ENCODE measurements at places on chromosomes 7 and 10.

GRCh38 chr10:102246261-102246660 is 929 bp downstream of the GBF1 start:
- DNase-seq: no peak

DNA sequence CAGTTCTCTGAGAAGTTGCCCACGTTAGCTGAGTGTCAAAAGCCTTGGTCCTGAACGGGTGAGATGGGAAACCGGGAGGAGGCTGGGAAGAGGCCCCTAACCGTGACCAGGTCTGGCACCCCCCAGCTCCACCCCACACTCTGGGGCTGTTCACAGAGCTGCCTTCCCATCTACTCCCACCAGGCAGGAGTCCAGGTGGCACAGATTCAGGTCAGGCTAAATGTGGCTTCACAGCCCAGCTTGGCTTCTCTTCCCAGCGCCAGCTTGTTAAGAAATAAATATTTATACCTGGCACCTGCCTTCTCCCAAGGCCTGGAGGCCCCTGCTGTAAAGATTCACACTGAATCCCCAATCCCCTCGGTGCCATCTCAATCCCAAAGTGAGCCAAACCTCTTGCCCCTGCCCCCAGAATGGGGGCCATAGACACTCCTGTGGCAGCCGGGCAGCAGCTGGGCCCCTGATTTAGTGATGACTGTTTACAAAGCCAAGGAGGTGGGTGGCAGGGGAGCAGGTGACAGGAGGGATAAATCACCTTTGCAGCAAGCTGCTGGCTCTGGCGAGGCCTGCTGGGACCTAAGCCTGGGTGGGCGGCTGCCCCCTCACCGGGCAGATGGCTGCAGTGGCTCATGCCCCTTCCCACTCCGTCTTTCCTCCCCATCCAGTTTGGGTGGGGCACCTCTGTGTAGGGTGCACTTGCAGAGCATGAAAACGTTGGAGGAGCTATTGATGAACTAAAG is 72.5 kb downstream of the GOLGA7B start:
- no peak for DNase-seq

DNA sequence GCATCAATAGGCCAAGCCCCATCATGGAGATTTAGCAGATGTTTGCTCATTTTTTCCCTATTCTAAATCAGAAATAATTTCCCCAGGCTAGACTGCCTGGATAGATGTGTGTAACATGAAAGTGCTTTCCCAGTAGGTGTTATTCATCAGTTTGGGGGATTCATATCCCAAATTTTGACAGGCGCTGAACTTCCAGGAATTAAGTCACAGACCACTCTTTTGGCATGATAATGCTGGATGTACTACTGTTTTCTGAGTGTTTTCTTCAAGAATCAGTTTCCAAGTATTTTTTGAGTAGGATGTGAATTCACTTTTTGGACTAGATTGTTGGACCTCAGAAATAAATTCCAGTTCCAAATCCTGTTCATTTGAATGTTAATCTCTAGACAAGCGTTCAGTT is 637.4 kb downstream of the REEP3 start:
- DNase-seq: no peak

GRCh38 chr10:106857213-106857612 is 307.3 kb downstream of the SORCS1 start:
- no peak for DNase-seq

DNA sequence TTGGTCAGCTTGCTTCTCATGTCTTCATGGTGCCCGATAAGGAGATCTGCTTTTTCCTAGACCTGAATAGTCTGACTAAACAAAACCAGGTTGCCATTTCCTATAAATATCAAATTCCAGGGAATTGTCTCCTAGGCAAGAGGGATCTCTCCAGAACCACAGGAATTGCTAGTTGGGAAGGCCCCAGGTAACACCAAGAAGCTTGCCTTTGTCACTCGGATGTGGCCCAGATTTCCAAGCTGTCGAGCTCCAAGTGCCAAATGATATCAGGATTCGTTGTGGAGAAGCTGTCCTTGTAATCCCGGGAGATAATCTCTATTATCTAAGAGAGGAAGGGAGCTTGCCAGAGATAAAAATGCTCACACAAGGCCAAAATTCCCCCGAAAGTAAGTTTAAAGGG is 1288.5 kb upstream of the AUTS2 start:
- peak; percentile 52 for DNase-seq

DNA sequence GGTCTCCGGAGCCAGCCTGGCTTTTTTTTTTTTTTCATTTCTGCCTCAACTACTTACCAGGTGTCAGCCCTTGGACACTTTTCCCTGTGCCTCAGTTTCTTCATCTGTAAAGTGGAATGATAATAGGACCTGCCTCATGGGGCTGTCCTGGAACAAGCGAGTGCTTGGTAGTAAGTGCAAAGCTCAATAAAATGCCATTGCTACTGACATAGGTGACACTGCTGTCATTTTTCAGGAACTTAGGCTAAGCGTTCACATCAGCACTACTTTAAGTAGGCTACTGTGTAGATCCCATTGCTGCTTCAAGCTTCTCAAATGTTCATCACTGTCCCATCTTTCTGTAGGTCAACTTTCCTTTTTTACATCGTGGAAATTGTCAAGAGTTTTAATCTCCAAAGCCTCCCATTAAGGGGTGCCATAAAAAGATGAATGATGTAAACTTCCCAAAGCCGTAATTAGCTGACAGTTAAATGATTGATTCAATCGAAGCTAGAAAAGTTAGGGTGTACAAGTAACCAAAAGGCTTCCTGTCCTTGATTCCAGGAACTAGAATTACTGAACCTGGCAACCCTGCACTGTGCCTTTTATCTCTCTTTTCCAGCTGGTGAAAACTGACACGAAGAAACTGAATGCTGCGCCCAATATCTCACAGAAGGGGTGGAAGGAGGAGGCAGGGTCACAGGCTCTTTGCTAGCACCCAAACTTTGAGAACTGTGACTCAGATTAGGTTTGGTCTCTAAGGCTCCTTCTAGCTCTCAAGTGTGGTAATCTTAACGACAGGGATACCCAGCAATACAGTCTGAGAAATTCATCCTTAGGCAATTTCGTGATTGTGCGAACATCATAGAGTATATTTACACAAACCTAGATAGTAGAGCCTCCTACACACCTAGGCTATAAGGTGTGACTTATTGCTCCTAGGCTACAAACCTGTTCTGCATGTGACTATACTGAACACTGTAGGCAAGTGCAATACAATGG is 861 bp upstream of the USP6NL start:
- DNase-seq: no peak

- DNase-seq: no peak
Observed at GRCh38 chr7:76330261-76330660, 27.8 kb downstream of the HSPB1 start.

- no peak for DNase-seq
Observed at GRCh38 chr10:122232769-122233168, 38.3 kb upstream of the BTBD16 start.

- DNase-seq: no peak
Observed at GRCh38 chr7:71482284-71482683, 350.3 kb downstream of the GALNT17 start.

DNA sequence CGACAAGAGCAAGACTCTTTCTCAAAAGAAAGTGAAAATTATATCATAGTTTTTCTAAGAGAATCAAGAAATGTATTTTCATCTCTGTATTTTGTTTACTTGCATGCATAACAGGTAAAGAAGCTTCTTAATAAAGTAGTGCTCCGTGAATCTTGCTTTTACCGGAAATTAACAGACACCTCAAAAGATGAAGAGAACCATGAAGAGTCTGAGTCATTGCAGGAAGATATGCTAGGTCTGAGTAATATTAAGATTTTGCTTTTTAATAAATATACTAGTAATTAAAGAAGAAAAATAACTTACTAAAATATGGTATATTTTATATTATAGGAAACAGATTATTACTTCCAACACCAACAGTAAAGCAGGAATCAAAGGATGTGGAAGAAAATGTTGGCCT is 39.5 kb upstream of the STOX1 start:
- no peak for DNase-seq

GRCh38 chr7:134472572-134473244 is 13.8 kb upstream of the AKR1B1 start:
- DNase-seq: no peak

DNA sequence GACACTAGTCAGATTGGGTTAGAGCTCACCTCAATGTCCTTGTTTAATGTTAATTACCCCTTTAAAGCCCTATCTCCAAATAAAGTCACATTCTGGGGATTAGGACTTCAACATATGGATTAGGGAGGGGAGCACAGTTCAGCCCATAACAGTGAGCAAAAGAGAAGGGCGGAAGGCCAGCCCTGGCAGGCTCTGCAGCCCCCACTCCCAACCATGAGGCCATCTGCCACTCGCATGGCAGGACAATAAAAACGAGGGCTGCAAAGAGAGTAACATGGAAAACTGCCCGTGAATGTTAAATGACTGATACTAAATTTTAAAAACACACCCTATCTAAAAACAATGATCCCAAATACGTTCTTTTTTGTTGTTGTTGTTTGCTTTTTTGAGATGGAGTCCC is 38.7 kb downstream of the RGS10 start:
- no peak for DNase-seq

- DNase-seq: no peak
Observed at GRCh38 chr7:132830941-132831340, 250.9 kb downstream of the CHCHD3 start.

DNA sequence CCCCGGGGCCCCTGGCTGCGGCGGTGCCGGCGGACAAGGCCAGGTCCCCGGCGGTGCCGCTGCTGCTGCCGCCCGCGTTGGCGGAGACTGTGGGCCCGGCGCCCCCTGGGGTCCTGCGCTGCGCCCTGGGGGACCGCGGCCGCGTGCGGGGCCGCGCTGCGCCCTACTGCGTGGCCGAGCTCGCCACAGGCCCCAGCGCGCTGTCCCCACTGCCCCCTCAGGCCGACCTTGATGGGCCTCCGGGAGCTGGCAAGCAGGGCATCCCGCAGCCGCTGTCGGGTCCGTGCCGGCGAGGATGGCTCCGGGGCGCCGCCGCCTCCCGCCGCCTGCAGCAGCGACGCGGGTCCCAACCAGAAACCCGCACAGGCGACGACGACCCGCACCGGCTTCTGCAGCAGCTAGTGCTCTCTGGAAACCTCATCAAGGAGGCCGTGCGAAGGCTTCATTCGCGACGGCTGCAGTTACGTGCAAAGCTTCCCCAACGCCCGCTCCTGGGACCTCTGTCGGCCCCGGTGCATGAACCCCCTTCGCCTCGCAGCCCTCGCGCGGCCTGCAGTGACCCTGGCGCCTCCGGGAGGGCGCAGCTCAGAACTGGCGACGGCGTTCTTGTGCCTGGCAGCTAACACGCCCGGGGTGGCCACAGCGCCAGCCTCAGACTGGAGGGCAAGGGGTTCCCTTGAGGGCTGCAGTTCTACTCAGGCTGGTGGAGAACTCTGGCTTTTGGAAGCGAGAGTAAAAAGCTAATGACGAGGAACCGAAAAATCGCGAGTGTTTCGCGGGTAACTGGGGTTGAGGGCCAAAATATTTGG is 804 bp downstream of the FRAT1 start:
- DNase-seq: peak; percentile 56

GRCh38 chr7:142301299-142301698 is 43.4 kb upstream of the PRSS58 start:
- no peak for DNase-seq

GRCh38 chr10:87619705-87620104 is 40.0 kb upstream of the PAPSS2 start:
- no peak for DNase-seq

- no peak for DNase-seq
Observed at GRCh38 chr7:140966561-140967233, 42.0 kb upstream of the BRAF start.

- no peak for DNase-seq
Observed at GRCh38 chr7:47979832-47980181, 392 bp upstream of the HUS1 start.

DNA sequence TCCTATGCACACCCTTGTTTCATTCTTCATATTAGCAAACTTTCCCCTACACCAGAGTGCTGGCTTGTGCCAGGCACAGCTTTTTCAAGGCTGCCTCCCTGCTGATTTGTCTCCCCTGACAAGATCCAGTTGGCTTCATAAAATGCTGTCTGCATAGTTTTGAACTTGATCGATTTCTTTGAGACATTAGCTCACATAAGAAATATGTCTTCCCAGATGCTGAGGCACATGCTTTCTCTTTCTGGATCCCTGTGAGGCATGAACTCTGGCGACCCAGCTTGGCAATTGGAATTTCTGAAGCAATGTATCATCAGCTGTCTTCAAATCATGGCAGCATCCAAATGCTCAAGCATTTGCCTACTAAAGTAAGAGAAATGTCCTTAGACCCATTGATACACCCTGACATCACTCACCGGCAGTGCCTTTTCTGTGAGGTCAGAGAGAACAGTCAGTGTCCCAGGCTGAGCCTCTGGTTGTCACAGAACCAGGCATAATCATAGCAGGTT is 616.4 kb upstream of the GHITM start:
- DNase-seq: peak; percentile 54

DNA sequence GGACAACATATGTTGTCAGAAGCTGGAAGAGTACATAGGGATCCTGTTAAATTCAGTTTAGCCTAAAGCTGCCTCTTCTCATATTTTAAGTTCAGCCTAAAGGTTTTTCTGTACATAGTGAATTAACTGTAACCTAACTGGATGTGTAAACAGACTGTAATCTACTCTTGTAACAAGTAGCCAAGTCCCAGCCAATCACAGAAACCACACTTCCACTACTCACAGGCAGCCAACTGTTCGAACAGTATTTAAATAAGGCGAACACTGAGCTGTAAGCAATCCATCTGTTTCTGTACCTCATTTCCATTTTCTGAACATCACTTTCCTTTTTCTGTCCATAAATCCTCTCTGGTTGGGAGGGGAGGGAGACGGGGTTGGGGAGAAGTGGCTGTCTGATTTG is 15.0 kb upstream of the STN1 start:
- DNase-seq: no peak

GRCh38 chr10:102283890-102284289 is 38.6 kb downstream of the GBF1 start:
- DNase-seq: no peak

GRCh38 chr10:22573820-22574569 is 140.4 kb downstream of the PIP4K2A start:
- peak; percentile 50 for DNase-seq

DNA sequence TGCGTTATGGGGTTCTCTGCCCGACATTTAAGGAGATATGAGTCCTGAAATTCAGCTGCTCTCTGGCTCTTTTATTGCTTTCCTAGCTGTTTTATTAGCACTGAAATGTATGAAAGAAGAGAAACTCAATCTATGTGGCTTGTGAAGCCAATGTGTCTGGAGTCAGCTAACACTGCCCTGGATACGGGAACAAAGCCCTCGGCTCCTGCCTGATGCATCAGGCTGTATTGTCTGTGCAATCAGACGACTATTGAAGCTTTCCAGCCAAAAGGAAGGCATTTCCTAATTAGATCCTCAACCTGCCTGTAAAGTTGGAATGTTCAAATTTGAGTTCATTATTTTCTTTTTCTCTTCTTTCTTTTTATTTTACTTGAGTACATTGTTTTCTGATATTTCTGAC is 22.0 kb upstream of the TM9SF3 start:
- DNase-seq: no peak

- peak; percentile 72 for DNase-seq
Observed at GRCh38 chr10:103676058-103676785, 179.2 kb downstream of the SH3PXD2A start.

- no peak for DNase-seq
Observed at GRCh38 chr10:13871011-13871410, 284.2 kb downstream of the PRPF18 start.

GRCh38 chr10:102261842-102262241 is 16.5 kb downstream of the GBF1 start:
- no peak for DNase-seq
